Stimulated activated CD8-positive, alpha-beta memory T cell treated with anti-CD3 and anti-CD28 coated beads, Interleukin-2, amount 100 ng/mL, for 1 hour (primary cell): ENCODE measurements at places on chromosomes 1 and 21.

DNA sequence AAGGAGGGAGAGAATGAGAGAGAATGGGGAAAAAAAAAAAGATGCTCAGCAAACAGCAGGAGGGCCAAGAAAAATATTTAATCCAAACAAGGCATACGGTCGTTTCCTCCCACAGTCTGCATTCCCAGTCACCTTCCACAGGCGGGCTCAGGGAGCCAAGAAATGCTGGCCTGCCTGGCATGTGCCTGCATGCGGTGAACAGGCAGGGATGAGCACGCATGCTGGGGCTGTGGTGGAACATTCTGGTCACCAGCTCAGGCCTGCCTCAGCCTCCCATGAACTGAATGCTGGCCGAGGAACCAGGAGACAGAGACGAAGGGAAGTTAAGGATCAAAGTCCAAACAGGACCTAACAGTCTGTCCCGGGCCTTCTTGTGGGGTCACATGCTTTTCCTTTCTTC is 335.3 kb downstream of the ASTN1 start:
- no peak for DNase-seq

GRCh38 chr1:204286831-204287421 is 72.8 kb downstream of the PLEKHA6 start:
- DNase-seq, result no peak

DNA sequence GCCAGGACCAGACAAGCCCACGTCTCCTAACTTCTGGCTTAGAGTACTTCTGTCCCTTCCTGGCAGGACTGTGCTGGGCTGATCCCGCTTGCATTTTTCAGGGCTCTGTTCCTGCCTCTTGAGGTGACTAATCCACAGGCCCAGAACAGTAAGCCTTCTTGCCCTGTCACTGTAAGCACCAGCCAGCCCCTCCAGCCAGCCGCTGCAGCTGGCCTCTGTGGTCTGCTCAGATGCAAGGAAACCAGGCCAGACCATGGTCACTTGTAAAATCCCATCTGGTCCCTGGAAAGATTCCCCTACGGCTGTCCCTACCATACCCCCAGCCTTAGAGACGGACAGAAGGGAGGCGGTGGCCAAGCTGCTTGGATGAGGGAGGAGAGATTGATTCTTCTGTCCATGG is 74.2 kb downstream of the KIRREL1 start:
- DNase-seq, result no peak

DNA sequence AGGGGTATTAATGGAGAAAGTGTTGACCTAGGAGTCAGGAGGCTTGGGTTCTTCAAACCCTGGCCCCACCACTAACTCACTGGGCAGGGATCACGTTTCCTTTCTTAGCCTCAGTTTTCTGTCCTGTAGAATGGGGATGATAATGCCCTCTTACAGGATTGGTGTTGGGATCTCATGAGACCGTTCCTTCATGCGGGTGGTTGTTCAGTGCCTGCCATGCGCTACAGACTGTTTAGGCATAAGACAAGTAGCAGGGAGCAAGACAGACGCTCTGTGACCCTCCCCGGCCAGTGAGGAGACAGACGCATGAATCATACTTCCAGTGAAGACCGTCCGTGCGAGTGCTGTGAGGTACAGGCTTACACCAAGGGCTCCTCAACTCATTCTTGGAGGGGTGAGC is 81.7 kb downstream of the MAN1C1 start:
- DNase-seq, result no peak

DNA sequence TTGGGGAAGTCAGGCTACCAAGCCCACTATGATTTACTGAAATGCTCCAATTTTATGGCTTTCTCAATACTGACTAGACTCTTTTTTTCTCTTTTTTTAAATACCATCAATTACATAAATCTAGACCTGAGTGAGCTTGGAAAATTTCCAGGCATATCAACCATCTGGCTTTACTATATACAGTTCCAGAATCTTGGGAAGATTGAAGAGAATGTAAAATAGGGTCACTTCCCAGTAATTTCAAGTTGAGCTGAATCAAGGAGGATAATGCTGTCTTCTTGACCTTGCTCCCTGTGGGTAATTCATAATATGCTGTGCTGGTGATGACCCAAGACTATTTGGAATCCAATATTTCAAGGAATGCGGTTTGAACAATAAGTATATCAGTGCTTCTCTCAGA is 108.1 kb downstream of the MAP3K21 start:
- DNase-seq, result no peak

DNA sequence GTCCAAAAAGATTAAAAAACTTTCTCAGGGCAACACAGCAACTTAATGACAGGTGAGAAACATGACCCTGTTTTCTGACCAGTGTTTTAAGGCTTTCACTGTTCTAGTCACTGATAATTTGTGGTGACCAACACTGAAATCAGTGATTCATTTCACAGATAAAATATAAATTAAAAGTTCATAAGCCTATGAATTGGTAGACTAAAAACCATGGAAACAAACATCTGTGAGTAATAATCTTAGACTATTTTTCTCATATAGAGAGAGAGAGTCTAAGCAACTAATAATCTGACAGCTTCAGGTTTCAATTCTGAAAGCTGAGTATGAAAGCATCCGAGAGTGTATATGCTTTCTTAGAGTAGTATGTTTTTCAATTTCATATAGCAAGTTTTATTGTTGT is 536.9 kb downstream of the ADGRL2 start:
- no peak for DNase-seq

DNA sequence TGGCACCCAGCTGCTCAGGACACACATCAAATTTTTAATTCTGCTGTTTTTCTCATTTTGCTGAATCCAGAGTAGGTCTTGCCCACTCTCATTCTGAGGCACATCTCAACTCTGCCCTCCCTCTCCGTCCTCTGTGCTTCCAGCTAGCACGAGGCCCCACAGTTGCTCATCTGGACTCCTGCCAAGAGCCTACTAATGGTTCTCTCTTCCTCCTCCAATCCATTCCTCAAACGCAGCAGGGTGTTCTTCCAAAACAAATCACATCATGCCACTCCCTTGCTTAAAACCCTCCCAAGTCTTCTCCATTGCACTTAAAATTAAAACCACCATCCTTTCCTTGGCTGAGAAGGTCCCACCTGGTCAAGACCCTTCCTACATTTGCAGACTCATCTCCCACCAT is 49.8 kb upstream of the SCAF4 start:
- DNase-seq, result no peak

DNA sequence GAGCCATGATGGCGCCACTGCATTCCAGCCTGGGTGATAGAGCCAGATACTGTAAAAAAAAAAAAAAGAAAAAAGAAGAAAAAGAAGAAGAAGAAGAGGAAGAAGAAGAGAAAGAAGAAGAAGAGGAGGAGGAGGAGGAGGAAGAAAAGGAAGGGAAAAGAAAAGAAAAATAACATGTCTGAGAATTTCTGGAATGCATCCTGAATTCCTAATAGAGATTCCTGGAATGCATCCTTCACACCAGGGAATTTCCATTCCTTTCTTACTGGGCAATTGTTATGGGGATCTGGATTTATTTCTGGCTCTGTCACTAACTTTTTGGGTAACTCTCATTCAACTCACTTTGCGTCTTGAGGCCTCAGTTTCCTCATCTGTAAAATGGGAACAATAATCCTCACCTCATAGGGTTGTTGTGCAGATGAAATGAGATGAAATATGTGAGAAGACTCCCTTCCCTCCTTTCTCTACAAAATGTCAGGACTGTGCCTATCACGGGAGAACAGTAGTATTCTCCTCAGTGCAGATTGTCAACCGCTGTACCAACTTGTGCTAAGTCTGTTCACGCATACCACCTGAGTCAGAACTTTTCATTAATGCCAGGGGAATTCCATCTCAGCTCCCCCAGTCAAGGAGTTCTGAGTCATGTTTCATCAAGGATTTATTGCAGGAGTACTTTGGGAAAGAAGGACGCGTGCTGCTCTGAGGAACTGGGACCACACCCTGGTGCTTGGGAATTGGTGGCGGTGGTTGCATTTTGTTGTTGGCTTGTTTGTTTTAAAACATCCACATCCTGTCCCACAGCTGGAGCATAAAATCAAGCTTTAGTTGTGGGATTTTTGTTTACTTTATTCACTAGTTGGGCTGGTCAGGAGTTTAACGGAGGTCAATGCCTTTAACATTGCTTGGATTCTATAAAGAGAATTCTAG is 42.4 kb upstream of the ROR1 start:
- no peak for DNase-seq

- DNase-seq, result no peak
Measured at GRCh38 chr1:4022715-4023114, 122.6 kb upstream of the C1orf174 start.

DNA sequence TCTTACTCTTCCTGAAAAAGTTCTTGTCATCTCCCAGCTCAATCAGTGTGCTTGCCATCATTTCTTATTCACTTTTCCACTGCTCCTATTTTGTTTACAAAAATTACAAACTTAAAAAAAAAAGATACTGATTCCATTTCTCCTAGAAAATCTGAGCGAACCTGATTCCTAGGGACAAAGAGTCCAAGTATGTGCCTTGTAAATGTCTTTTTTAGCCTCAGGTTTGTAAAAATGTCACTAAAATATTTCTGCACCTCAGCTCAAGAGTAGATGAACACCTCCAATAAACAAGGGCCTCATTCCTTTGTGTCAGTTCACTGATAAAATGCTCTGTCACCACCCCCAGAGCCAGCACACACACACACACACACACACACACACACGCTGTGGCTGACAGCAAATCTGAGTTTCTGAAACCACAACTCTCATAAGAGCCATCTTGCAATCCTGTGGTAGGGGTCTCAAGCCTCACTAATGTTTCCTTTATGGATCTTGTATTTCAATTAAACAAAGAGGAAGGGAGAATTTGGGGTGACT is 299.2 kb downstream of the PBX1 start:
- no peak for DNase-seq

GRCh38 chr1:247824023-247824422 is at the start of gene OR14A16:
Gene OR14A16, minus strand, starts transcription at chr1:247824119. Its CDS starts 8,390 bp downstream, at chr1:247815729.
- DNase-seq, result no peak

- no peak for DNase-seq
Measured at GRCh38 chr1:231931846-231932454, 305.4 kb downstream of the DISC1 start.

DNA sequence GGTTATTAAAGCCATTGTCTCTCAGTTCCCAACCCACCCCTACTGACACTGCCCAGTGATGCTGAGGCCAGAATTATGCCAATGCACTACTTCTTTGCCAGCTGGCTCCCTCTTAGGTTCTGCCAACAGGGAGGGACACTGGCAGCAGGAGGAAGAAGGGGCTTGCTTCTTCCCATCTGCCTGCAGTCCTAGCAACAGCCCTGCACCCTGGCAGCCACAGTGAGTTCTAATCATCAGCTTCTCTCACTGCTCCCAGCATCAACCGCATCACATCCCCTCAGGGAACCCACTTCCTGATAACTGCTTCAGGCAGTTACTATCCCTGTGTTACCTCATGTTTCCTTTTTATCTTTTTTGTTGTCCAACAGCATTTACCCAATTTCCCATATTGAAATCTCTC is 86.2 kb downstream of the UBR4 start:
- no peak for DNase-seq

- DNase-seq, result no peak
Measured at GRCh38 chr21:32884062-32884461, 112.5 kb upstream of the PAXBP1 start.

DNA sequence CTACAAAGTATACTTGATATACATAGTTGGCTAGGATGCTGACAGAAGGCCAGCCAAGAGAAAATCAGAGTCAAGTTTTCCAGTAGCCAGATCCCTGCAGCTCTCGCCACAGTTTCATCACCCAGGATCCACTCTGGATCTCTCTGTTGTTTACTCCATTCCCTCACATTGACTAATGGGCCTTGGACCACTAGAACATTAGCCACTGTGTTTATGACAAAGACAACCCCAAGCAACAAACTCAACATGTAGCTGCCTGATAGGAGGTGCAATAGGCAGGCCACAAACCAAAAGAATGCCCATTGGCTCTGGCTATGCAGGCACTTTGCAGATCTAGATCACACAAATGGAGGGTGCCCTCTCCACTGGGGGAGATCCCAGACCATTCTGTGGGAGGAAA is 44.2 kb downstream of the ARHGEF11 start:
- DNase-seq, result no peak

GRCh38 chr1:115467196-115467595 is 129.1 kb upstream of the NGF start:
- no peak for DNase-seq

GRCh38 chr1:191693797-191694196 is 464.5 kb upstream of the RGS18 start:
- DNase-seq, result no peak

GRCh38 chr21:8998946-8999681 is 1522.3 kb upstream of the TPTE start:
- no peak for DNase-seq

GRCh38 chr1:102757363-102757762 is 351.0 kb downstream of the COL11A1 start:
- no peak for DNase-seq

- DNase-seq, result peak; percentile 3
Measured at GRCh38 chr1:163071405-163072255, 2.5 kb downstream of the RGS4 start.

GRCh38 chr1:72006092-72006491 is 276.2 kb downstream of the NEGR1 start:
- DNase-seq, result no peak

DNA sequence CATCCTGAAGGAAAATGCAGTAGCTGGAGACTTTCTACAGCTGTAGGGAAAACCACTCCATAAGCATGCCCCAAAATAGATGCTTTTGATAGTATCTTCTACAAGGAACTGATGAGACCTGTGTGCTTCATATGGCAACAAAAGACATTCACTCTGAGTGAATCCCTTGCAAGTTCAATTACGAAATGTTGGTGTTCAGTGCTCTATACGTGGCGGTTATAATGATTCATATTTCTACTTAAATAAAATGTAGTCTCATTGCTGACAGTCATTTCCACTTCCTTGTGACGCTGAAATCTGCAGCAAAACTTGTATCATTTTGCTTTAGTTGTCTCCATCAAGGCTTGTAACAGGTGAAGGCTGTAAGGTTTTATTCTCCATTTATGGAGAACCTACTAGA is 20.6 kb downstream of the TOR1AIP2 start:
- no peak for DNase-seq

DNA sequence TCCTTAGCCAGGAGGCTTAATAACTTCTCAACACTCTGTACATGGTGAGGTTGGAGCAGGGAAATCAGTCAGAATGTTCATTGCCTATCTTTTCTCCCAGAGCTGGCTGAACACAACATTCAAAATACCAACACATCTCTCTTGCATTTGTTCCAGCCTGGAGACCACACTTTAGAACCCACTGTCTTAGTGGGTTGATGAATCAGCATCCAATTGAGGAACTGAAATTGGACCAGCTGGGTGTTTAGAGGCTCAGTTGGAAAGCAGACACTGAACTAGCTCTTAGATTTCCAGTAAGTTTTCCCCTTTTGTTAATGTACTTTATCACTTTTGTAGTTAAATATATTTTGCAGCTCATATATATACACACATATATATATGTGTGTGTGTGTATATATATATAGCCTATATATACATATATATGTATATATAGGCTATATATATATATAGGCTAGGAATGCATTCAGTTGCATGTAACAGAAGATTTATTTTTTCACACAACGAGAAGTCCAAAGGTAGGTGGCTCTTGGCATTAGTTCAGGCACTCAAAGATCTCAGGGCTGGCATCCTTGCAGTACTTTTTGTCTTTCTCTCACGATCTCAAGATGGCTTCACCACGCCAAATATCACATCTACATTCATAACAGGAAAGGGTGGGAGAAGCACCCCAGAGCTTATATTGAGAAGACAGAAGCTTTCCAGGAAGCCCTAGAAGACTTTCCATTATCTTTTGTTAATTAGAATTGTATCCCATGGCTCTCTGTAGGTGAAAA is 35.0 kb upstream of the HUNK start:
- no peak for DNase-seq

- DNase-seq, result no peak
Measured at GRCh38 chr1:230849451-230850224, 18.7 kb downstream of the C1orf198 start.
